ENCODE measurements at places on chromosomes 11 and 22.
A peak's percentile ranks its signal among the peaks of the same experiment; 100 is the strongest.

DNA sequence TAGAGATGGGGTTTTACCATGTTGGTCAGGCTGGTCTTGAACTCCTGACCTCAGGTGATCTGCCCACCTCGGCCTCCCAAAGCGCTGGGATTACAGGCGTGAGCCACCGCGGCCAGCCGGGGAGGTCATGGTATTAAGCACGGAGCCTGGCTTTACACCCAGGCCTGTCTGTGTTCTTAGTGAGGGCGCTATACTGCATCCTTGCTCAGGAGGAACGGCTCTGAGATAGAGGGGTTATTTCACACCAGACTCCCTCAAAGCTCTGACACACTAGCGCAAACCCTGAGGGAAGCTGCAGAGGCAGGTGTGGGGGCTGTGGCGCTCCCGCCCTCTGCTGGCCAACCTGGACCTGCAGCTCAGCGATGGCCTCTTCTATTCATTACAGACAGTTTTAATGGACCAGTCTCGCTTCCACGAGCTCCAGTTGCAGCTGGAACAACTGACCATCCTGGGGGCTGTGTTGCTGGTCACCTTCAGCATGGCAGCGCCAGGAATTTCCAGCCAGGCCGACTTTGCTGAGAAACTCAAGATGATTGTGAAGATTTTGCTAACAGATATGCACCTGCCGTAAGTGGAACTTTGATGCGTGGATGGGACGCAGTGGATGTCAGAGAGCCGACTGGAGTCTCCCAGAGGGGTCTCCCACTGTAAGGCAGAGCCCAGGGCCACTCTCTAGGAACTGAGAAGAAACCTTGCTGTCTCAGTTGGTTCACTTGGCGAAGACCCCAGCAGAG, 26.2 kb downstream of the TCP11L1 start:
- peak; percentile 47 for DNase-seq

DNA sequence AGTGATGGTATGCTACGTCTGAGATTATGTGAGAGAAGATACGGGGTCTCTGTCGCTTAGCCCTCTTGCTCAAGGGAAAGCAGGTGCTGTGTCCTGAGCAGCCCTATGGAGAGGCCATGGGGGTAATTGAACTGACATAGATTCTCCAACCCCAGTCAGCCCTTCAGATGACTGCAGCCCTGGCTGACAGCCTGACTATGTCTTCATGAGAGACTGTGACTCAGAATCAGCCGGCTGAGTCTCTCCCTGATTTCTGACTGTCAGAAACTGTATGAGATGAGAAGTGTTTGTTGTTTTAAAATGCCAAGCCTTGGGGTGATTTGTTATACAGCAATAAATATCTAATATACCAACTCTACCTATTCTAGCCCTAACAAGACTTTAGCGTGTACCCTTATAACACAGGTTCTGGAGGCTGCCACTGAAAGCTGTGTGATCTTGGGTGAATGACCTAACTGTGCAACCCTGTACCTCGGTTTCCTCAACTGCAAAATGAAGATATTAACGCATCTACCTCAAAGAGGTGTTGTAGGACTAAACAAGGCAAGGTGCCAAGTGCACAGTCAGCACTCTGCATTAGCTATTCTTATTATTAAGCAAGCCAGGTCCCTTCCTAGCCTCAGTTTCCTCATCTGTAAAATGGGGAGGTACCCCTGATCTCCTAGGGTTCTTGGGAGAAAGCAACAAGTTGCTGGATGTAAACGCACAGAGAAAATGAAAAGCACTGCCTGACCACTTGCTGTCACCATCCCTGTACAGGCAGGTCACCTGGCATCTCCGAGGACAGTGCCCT, 24.9 kb downstream of the SLC43A1 start:
- no peak for DNase-seq

GRCh38 chr11:68107689-68108088, 13.5 kb downstream of the CHKA start:
- no peak for DNase-seq

DNA sequence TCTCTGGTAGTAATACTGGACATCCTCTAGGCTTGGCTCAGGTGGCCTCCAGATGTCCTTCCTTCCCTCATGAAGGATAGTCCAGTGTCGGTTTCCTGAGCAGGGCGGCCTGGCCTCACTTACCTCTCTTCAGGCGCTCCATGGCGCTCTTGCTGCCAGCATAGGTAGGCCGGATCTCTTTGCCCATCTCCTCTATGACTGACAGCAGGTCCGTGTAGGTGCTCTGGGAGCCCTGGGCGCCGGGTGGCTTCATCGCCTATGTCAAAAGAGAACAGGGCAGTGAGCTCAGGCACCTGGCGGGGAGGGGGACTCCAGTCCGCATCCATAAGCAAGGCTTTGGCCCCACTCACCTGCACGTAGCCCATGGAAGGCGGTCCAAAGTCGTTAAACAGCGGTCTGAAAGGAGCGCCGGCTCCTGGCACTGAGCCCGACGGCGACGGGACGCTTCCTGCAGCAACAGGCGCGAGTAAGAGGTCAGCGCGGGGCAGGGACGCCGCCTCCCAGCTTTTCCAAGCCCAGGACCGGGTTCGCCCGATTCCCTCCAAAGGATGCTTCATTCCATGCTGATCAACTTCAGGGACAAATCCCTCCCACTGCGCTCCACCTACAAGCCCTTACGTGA, 609 bp downstream of the CDK2AP2 start:
- no peak for DNase-seq

DNA sequence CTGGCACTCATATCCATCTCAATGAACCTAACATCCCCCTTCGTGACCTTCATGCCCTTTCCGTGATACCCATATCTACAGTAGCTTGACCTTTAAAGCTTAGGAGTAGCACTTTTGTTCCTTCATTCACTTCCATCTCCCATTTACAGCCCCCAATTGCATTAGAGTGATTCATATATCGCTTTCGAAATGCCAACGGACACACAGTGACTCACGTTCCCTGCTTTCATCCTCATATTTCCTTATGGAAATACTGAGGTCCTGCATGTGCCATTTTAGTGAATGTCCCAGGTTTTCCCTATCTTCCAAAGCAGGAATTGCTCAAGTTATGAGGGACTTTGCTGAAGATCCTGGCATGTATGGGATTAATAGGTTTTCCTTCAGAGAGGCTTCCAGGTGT, 44.3 kb upstream of the CEP126 start:
- no peak for DNase-seq

DNA sequence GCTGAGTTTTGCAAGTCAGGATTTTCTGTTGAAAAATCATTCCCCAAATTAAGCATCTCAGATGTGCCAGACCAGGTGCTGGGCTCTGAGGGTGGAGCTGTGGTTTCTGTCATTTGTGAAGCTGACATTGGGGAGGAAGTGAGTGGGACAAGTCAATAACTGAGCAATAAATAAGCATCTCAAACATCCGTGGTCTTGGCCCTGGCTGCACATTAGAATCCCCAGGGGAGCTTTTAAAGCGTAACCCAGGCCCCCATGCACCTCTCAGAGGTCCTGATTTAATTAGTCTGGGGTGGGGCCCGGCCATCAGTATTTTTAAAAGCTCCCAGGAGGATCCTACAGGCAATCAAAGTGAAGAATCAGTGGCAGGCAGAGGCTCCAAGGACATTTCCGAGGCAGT, 420.0 kb downstream of the MN1 start:
- DNase-seq: no peak

- DNase-seq: no peak
Measured at GRCh38 chr11:100329352-100329751, 357.7 kb upstream of the ARHGAP42 start.
